ENCODE measurements at places on chromosomes 16 and 17. TPM values are rescaled to one million over a fixed set of nuclear protein-coding genes. Genes with fewer than 3 reads are reported as not detected.

DNA sequence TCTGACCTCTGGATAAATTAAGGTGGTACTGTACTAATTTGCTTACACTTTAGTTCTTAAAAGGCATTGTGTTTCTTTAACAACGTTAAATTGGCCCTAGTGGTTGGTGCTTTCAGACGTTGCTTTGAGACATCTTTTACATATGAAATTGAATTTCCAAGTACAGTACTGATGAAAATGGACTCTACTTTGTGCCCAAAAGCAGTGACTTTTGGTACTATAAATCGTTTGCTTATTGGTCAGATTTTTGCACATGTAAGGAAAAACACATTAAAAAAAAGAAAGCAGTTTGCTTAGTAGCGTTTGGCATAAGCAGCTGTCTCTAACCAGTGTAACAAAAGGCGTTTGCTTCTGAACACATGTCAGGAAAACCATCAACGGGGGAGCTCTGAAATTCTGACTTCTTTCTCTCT lies 139.6 kb downstream of the CDK5R1 start:
- no peak for DNase-seq
- H3K4me1 ChIP-seq: peaks cover 10% of the 10 kb centered on the region
- H3K27ac ChIP-seq: no peak overlapping the region
- H3K36me3 ChIP-seq: peaks cover 3% of the 10 kb centered on the region

GRCh38 chr17:42760652-42761581 lies at the start of gene RAMP2:
Gene RAMP2, plus strand, starts transcription at chr17:42761227. Its CDS starts 35 bp downstream, at chr17:42761262.
- no peak within 1 kb of the TSS for H3K27ac ChIP-seq
- no peaks in the 10 kb centered on the region for H3K36me3 ChIP-seq
- H3K27me3 ChIP-seq: peaks cover 58% of the 10 kb centered on the region

- H3K4me1 ChIP-seq: peaks cover 10% of the 10 kb centered on the region
- no peak overlapping the region for H3K27ac ChIP-seq
- H3K4me3 ChIP-seq: no peak overlapping the region
Measured at GRCh38 chr17:76568811-76569221, 16.8 kb downstream of the ST6GALNAC2 start.

DNA sequence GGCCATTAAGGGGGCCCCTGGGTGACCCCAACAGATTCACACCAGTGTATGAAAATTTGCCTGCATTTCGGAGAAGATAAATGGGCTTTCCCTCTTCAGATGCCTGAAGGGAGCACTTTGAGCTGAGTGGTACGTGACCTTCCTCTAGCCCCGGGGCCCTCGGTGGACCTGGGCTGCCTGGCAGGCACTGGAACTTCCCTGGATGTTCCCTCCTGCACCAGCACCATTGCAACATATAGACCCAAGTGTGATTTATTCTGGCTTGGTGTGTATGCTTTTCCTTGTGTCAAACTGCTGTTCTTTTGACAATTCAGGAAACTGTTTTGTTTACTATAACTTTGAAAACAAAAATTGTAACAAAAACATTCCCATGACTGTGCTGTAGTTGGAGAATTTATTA lies 93.8 kb downstream of the TNFRSF13B start:
- no peaks in the 10 kb centered on the region for H3K4me1 ChIP-seq
- H3K27ac ChIP-seq: no peak overlapping the region
- no peak for DNase-seq
- H3K36me3 ChIP-seq: no peaks in the 10 kb centered on the region
- no peaks in the 10 kb centered on the region for H3K27me3 ChIP-seq

- no peaks in the 10 kb centered on the region for H3K4me1 ChIP-seq
- no peaks in the 10 kb centered on the region for H3K36me3 ChIP-seq
- no peak overlapping the region for H3K4me3 ChIP-seq
- H3K27me3 ChIP-seq: no peaks in the 10 kb centered on the region
Measured at GRCh38 chr16:29029168-29029994, 44.5 kb downstream of the LAT start.

GRCh38 chr16:2212362-2213324 lies 2.0 kb upstream of the BRICD5 start:
- peaks cover 13% of the 10 kb centered on the region for H3K4me1 ChIP-seq
- peaks cover 1% of the 10 kb centered on the region for H3K36me3 ChIP-seq
- peak overlapping the region; percentile 86 for H3K4me3 ChIP-seq
- H3K27ac ChIP-seq: peak overlapping the region; percentile 91

DNA sequence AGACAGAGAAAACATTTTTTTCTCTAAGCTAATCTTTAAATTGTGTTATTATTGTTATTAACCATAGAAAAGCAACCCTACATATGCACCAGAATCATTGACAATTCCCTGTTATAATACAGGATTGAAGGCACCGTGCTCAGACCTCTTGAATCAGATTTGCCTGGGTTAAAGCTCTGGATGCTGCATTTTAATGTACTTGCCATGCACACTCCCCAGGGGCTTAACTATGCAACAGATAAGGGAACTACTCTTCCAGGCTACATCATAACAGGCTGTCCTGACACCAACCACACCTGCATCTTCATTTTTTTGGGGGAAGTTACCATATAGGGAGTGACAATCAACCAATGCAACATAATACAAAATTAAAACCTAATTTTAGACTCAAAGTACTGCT lies 1187.6 kb upstream of the CDH8 start:
- H3K36me3 ChIP-seq: no peaks in the 10 kb centered on the region
- no peaks in the 10 kb centered on the region for H3K27me3 ChIP-seq
- no peak overlapping the region for H3K27ac ChIP-seq

GRCh38 chr16:10876799-10877341 lies at the start of gene CIITA:
Gene CIITA, plus strand, starts transcription at chr16:10877202. Its CDS starts 129 bp downstream, at chr16:10877331.
- no peak for DNase-seq
- H3K4me3 ChIP-seq: no peak within 1 kb of the TSS

DNA sequence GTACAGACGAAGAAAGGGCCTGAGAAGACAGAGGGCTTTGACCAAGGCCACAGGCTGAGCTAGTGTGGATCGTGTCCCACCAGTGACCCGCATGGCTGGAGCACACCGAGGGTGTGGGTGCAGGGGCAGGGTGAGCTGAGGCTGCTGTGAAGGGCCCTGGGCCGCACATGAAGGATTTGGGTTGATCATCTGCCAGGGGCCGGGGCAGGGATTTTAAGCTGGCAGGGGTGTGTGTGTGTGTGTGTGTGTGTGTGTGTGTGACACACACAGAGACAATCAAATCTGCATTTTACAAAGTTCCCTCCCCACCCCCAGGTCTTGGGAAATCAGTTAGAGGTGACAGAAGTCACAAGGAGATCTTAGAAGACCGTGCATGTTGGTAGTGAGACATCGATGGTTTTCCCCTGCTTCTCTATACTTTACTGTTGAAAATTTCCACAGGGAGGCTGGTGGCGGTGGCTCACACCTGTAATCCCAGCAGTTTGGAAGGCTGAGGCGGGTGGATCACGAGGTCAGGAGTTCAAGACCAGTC lies 65.2 kb downstream of the SRCIN1 start:
- no peak overlapping the region for H3K27ac ChIP-seq
- H3K4me3 ChIP-seq: no peak overlapping the region
- no peaks in the 10 kb centered on the region for H3K36me3 ChIP-seq

- H3K36me3 ChIP-seq: peaks cover 11% of the 10 kb centered on the region
- no peak overlapping the region for H3K27ac ChIP-seq
- H3K4me3 ChIP-seq: no peak overlapping the region
- H3K27me3 ChIP-seq: no peaks in the 10 kb centered on the region
- no peak for DNase-seq
Measured at GRCh38 chr17:72511874-72512273, 391.1 kb downstream of the SOX9 start.

GRCh38 chr17:55632236-55632635 lies 90.4 kb downstream of the TMEM100 start:
- no peak overlapping the region for H3K4me3 ChIP-seq
- H3K27ac ChIP-seq: no peak overlapping the region
- H3K36me3 ChIP-seq: no peaks in the 10 kb centered on the region
- H3K27me3 ChIP-seq: no peaks in the 10 kb centered on the region
- H3K4me1 ChIP-seq: peaks cover 11% of the 10 kb centered on the region
- DNase-seq: no peak

DNA sequence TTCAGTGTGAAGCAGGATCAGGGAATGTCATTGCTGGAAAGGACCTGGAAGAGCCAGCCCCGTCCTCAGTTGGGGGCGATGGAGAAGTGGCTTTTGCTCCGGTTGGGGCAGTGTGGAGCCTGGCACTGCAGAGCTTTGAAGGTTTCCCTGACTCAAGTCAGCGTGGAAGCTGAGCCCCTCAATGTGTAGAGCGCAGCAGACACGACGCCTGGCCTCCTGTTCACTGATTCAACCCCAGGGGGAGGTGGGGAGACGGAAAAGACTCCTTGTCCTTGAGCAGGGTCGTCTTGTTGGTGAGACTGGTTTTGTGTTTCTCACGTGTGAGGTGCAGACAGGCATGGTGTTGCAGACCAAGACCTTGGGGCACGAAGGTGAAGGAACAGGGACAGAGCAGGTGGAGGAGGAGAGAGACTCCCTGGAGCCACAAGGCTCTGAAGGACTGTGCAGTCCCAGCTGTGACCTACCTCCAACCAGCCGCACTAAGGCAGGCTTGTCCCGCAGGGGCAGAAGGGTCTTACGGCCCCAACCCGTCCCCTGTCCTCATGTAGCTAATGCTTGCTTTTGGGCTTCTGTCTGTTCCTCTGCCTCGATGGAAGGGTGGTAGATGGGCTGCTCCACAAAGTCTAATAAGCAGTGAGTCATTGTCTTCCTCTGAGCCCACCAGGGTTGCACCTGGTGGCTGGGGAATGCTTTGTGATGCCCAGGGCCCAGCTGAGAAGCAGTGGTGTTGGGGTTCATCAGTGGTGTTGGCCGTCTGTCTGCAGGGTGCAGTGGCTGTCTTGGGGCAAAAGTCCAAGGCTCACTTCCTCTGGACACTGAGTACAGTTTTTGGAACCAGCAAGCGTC lies 47.8 kb downstream of the MPRIP start:
- H3K4me3 ChIP-seq: peak overlapping the region; percentile 22
- peaks cover 49% of the 10 kb centered on the region for H3K4me1 ChIP-seq
- DNase-seq: no peak
- no peak overlapping the region for H3K27ac ChIP-seq

- no peak for DNase-seq
- peaks cover 3% of the 10 kb centered on the region for H3K36me3 ChIP-seq
- no peaks in the 10 kb centered on the region for H3K27me3 ChIP-seq
- no peaks in the 10 kb centered on the region for H3K4me1 ChIP-seq
Measured at GRCh38 chr16:89793955-89794354, 22.5 kb downstream of the FANCA start.

- H3K36me3 ChIP-seq: no peaks in the 10 kb centered on the region
- no peaks in the 10 kb centered on the region for H3K27me3 ChIP-seq
- H3K4me1 ChIP-seq: no peaks in the 10 kb centered on the region
- no peak overlapping the region for H3K4me3 ChIP-seq
Measured at GRCh38 chr16:15928261-15929104, 20.9 kb upstream of the ABCC1 start.

GRCh38 chr17:67058036-67058435 lies 13.7 kb downstream of the CACNG1 start:
- H3K27me3 ChIP-seq: no peaks in the 10 kb centered on the region
- no peak overlapping the region for H3K27ac ChIP-seq
- no peaks in the 10 kb centered on the region for H3K36me3 ChIP-seq
- no peak overlapping the region for H3K4me3 ChIP-seq
- peak; percentile 15 for DNase-seq

GRCh38 chr16:72241008-72241407 lies 69.1 kb upstream of the PMFBP1 start:
- no peaks in the 10 kb centered on the region for H3K4me1 ChIP-seq
- DNase-seq: no peak
- H3K36me3 ChIP-seq: no peaks in the 10 kb centered on the region

DNA sequence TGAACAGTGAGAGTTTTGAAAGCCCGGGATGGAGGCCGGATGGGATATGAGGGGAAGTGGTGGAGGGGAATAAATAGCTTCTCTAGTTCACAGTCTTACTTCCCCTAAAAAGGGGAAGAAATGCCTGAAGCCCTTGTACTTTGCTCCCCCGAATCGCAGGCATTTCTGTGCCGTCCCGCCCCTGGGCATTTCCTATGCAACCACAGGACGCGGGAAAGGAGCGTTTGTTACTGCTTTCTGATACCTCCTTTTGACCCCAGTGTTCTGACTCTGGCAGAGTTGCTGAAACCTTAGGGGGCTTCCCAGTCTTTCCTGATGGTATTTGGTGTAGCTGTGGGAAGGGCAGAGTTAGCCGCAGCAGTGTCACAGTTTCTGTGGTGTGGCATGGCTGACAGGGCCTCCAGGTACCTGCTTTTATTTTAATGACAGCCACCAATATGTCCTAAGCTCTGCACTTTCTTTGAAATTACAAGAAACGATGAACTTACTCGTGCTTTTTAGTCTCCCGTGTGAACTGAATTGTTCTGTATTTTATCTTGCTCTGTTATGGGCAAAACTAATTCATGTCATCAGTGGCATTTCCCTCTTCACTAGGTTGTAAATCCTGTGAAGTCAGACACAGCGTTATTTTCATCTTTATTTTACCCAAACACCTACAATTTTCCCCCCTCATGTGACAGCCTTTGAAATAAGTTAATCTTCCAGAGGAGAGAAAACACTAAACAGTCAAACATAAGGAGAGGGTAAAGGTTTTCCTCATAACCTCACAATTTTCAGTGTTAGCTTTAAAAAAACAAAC lies 27.1 kb downstream of the USP10 start:
- H3K4me3 ChIP-seq: peak overlapping the region; percentile 56
- H3K4me1 ChIP-seq: peaks cover 65% of the 10 kb centered on the region
- H3K36me3 ChIP-seq: peaks cover 4% of the 10 kb centered on the region
- no peak for DNase-seq

- peak; percentile 80 for DNase-seq
- H3K27me3 ChIP-seq: peaks cover 21% of the 10 kb centered on the region
- H3K4me3 ChIP-seq: peak overlapping the region; percentile 34
- peak overlapping the region; percentile 82 for H3K27ac ChIP-seq
Measured at GRCh38 chr17:56699186-56699894, 105.8 kb downstream of the NOG start.

- peaks cover 20% of the 10 kb centered on the region for H3K36me3 ChIP-seq
- no peak overlapping the region for H3K27ac ChIP-seq
- H3K4me1 ChIP-seq: peaks cover under 1% of the 10 kb centered on the region
- no peak overlapping the region for H3K4me3 ChIP-seq
- no peaks in the 10 kb centered on the region for H3K27me3 ChIP-seq
Measured at GRCh38 chr17:80811181-80812105, 180.2 kb upstream of the CHMP6 start.

- peaks cover 23% of the 10 kb centered on the region for H3K27me3 ChIP-seq
- no peak overlapping the region for H3K27ac ChIP-seq
- no peak for DNase-seq
- H3K4me3 ChIP-seq: peak overlapping the region; percentile 43
Measured at GRCh38 chr17:200586-200985, 19.1 kb upstream of the DOC2B start.

- H3K4me1 ChIP-seq: peaks cover 2% of the 10 kb centered on the region
- no peak overlapping the region for H3K27ac ChIP-seq
- H3K27me3 ChIP-seq: peaks cover 8% of the 10 kb centered on the region
- DNase-seq: no peak
- H3K36me3 ChIP-seq: peaks cover 8% of the 10 kb centered on the region
Measured at GRCh38 chr16:54068212-54068611, 218.4 kb downstream of the IRX3 start.

DNA sequence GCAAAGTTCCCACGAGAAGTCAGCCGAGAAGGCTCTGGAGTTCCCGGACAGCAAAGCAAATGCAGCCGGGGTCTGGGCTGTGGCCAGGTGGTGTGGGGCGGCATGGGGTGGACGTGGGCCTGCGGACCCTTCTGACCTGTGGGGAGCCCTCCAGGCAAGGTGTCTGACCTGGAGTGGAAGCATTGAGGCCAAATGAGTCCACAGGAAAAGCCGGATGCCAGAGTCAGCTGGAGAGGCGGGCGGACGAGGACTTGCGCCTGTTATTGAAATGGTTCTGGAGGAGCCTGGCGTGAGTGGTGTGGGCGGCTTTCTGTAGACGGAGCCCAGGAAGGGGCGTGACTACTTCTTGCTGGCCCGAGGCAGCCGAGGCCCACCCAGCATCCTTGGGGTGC lies 50.5 kb upstream of the ZNF750 start:
- peaks cover 21% of the 10 kb centered on the region for H3K36me3 ChIP-seq
- H3K4me1 ChIP-seq: peaks cover 59% of the 10 kb centered on the region
- H3K4me3 ChIP-seq: no peak overlapping the region

The PSMD3 gene
- total RNA-seq: 116 TPM

The KRTAP2-2 gene
- total RNA-seq: not detected

The LRRC37A gene
- 2.3 TPM for total RNA-seq

The RAB37 gene
- total RNA-seq: 3.4 TPM

The LRRC37B gene
- total RNA-seq: 28.8 TPM

The OR1A1 gene
- total RNA-seq: not detected
